ENCODE measurements at places on chromosomes 6 and 20. TPM values are rescaled to one million over a fixed set of nuclear protein-coding genes. Genes with fewer than 3 reads are reported as not detected.

- H3K4me3 ChIP-seq = no peak overlapping the region
- H3K27me3 ChIP-seq = no peaks in the 10 kb centered on the region
- DNase-seq = no peak
- H3K36me3 ChIP-seq = no peaks in the 10 kb centered on the region
- H3K27ac ChIP-seq = no peak overlapping the region
Measured at GRCh38 chr6:157831424-157832249, 8.6 kb downstream of the SNX9 start.

DNA sequence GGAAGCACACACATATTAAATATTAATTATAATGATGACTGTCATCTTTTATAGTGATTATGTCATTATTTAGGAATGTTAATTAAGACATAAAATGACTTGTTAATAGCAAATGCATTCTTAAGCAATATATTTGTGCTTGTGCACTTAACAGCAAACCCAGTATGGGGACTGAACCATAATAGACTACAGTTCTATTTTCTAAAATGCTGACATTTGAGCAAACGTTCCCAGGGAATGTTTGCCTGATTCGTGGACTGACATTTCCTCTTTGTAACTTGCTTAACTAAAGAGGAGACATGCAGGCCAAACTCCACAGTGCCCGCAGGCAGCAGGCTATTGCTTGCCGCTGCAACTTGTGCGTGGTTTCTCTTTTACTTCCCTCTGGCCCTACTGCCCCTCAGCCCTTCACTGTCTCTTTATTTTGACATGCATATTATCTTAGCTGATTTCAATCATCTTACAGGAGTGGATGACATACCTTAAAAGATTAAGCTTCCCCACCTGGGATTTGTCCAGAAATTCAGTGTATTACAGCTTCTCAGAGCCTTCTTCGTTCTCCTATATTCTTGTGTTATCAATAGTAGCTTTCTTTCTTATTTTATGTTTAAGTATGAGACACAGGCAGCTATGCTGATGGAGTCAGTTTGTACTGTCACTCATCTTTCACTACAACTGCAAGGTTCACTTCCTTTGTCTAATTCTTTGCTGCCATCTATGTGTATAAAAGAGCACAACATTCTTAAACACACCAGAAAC, 141.5 kb downstream of the GMDS start:
- DNase-seq = no peak
- no peaks in the 10 kb centered on the region for H3K27me3 ChIP-seq
- peaks cover 5% of the 10 kb centered on the region for H3K36me3 ChIP-seq
- peak overlapping the region; percentile 66 for H3K27ac ChIP-seq
- peaks cover 8% of the 10 kb centered on the region for H3K4me1 ChIP-seq
- H3K4me3 ChIP-seq = peak overlapping the region; percentile 54

DNA sequence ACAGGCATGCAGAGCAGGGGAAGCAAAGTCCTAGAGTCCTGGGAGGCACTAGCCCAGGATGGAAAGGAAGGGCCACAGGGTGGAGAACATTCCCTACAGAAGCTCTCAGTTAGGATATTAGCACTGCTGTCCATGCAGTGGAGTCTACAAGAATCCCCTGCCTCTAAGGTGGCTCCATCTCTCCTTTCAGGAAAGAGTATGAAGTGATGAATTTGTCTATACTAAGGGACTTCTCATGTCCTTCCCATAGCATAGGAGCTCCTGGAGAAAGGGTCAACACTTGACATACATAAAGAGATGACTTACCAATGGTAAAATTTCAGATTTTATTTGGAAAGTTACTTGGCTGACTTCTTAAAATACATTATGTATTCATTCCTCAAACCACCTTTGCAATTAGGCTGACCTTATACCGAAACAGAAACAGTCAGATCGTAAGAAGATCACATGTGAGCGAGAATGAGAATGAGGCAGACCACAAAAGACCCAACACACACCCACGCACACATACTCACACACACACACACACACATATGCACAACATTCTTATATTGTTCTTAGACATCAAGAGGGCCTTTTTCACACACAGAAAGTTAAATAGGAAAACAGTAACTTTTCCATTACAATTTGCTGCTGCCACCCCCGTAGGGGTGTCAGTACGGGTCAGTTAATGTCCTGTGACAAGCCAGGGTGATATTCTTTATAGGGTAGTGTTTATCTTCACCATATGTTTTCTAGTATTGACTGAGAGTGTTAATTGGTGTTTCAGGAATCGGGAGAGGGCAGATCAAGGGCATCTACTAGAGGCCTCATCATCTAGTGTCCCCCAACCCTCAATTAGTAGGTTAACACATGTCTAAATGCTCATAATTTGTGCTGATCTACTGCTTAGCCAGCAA, 159.4 kb downstream of the FAXC start:
- H3K36me3 ChIP-seq = no peaks in the 10 kb centered on the region
- H3K4me1 ChIP-seq = no peaks in the 10 kb centered on the region
- no peak overlapping the region for H3K4me3 ChIP-seq
- no peak for DNase-seq
- H3K27ac ChIP-seq = no peak overlapping the region

The ANKRD66 gene
- not detected for total RNA-seq

DNA sequence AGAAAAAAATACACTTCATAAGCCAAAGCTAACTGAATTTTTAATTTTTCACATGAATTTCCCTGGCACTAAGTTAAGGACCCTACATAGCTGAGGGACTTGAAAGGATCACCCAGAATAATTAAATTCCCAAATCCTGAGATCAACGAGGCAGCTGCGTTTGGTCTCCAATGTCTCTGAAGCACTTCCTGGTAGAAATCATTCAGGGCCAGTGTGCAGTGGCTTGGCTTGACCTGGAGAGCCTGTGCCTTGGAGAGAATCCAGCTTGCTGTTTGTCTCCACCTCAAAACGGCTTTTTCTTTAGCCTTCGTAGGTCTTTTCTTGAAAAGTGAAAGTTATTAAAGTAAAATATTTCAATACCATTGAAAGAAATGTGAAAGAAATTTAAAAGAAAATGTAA, 92.4 kb downstream of the SMOC2 start:
- H3K36me3 ChIP-seq = no peaks in the 10 kb centered on the region
- H3K4me1 ChIP-seq = no peaks in the 10 kb centered on the region
- no peak overlapping the region for H3K4me3 ChIP-seq
- no peaks in the 10 kb centered on the region for H3K27me3 ChIP-seq
- DNase-seq = no peak
- no peak overlapping the region for H3K27ac ChIP-seq

DNA sequence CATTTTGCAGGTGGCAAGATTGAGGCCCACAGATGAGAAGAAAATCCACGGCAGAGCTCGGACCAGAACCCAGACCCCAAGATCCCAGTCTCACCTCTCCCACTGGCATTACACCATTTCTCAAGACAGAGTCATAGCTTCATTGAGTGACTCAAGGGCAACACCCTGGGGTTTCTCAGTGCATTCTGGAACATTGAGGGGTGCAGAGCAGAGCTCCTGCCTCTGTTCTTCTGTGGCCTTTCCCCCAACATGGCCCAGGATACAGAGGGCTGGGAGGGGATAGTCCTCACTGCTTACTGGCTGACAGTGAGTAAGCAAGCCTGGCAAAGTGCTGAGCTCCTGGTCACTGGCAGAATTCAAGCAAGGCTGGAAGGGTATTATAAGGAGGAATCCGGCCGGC, 74.0 kb downstream of the MDGA1 start:
- no peak overlapping the region for H3K4me3 ChIP-seq
- no peak for DNase-seq
- H3K27ac ChIP-seq = no peak overlapping the region
- peaks cover 23% of the 10 kb centered on the region for H3K27me3 ChIP-seq
- H3K4me1 ChIP-seq = peaks cover 33% of the 10 kb centered on the region

The GPLD1 gene
- 3.5 TPM for total RNA-seq

GRCh38 chr6:126618639-126619343, 278.9 kb downstream of the CENPW start:
- no peaks in the 10 kb centered on the region for H3K27me3 ChIP-seq
- no peaks in the 10 kb centered on the region for H3K36me3 ChIP-seq
- H3K4me3 ChIP-seq = no peak overlapping the region

DNA sequence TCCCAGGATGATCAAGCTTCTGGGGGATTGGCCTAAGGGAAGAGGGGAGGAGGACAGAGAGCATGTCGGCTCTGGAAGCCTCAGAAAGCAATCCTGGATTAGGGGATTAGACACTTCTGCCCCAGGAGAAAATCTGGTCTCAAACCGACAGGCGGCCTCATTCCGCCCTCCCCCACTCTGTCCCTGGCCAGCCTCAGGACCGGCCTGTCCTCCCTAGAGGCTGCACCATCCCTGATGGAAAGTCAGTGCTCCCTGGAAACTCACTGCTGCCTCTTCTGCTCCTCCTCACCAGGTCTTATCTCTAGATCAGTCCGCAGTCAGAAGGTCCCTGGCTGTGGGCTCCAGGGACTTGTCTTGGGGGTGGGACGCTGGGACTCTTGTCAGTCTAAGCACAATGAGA, 905 bp upstream of the SLC12A5 start:
- peaks cover 6% of the 10 kb centered on the region for H3K4me1 ChIP-seq
- no peak for DNase-seq
- H3K4me3 ChIP-seq = no peak overlapping the region
- H3K36me3 ChIP-seq = no peaks in the 10 kb centered on the region

- H3K27ac ChIP-seq = no peak overlapping the region
- H3K4me1 ChIP-seq = no peaks in the 10 kb centered on the region
- H3K27me3 ChIP-seq = no peaks in the 10 kb centered on the region
Measured at GRCh38 chr6:151299011-151299410, 59.2 kb downstream of the AKAP12 start.

The AVP gene
- not detected for total RNA-seq

DNA sequence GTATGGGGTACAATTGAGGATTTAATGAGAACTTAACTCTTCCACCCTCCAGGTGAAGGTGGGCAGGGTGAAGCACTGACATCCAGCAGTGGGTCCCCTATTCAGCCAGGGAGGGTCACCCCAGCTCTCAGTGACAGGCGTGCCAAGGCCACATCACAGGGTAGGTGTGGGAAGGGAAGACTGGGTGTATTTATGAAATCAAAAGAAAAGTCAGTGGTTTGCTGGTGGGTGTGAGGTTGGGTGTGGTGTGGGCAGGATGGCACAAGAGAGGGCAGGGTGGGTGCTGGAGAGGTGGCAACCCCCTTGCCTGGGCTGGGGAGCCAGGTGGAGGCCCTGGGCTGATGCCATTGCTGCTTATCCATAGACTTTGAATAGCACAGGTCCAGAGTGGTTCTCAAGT, 16.6 kb downstream of the SYNDIG1 start:
- H3K27me3 ChIP-seq = no peaks in the 10 kb centered on the region
- H3K36me3 ChIP-seq = no peaks in the 10 kb centered on the region
- H3K4me3 ChIP-seq = no peak overlapping the region
- no peak overlapping the region for H3K27ac ChIP-seq
- DNase-seq = no peak

The SIRPA gene
- total RNA-seq = 28.3 TPM

DNA sequence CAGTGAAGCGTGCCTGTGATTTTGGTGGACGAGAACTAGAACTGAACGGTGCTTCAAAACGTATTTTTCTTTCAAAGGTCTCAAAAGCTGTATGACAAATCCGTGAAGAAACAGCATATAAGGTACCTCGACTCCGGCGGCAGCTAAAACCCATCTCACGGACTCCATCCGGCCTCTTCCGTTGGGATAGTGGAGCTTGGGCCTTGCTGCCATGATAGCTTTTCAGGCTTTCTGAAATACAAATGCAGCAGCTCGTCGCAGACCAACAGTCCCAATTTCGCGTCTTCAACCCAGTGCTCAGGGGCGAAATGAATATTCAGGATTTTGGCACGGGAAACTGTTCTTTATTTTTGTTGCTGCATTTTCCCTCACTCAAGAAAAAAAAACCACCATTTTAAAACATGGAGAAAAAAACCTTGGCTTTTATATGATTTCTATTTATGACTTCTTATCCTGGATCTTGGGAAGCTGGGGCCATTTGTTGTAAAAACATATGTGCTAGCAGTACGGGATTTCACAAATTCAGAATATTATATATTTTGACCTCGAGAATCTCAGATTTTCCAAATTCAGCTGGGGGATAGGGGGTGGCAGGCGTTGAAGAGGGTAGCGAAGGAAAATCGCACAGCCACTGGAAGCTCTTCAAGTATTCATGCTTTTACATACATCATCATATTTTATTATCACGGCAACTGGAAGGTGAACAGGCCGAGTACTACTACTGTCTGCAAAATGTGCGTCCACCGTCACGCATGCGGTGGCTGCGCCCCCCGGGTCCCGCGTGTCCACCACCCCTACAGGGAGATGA, 849 bp downstream of the GSTA4 start:
- peaks cover 7% of the 10 kb centered on the region for H3K27me3 ChIP-seq
- peaks cover 28% of the 10 kb centered on the region for H3K36me3 ChIP-seq
- H3K4me1 ChIP-seq = peaks cover 31% of the 10 kb centered on the region
- peak overlapping the region; percentile 88 for H3K27ac ChIP-seq
- H3K4me3 ChIP-seq = peak overlapping the region; percentile 84

DNA sequence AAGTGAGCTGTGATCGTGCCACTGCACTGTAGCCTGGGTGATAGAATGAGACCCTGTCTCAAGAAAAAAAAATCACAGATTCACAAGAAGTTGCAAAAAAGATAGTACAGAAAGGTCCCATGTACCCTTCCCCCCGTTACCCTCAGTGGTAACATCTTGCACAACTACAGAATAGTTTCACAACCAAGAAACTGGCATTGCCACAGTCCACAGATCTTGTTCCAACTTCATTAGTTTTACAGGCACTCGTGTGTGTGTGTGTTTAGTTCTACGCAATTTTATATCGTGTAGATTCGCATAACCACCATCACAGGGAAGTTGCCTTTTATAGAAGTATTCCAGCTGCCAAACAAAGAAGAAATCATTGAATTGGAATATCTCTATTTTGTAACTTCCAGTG, 19.1 kb downstream of the SPATA2 start:
- no peak for DNase-seq
- no peaks in the 10 kb centered on the region for H3K27me3 ChIP-seq
- H3K4me1 ChIP-seq = no peaks in the 10 kb centered on the region
- H3K36me3 ChIP-seq = peaks cover 5% of the 10 kb centered on the region

The HLA-DOA gene
- 1.7 TPM for total RNA-seq

DNA sequence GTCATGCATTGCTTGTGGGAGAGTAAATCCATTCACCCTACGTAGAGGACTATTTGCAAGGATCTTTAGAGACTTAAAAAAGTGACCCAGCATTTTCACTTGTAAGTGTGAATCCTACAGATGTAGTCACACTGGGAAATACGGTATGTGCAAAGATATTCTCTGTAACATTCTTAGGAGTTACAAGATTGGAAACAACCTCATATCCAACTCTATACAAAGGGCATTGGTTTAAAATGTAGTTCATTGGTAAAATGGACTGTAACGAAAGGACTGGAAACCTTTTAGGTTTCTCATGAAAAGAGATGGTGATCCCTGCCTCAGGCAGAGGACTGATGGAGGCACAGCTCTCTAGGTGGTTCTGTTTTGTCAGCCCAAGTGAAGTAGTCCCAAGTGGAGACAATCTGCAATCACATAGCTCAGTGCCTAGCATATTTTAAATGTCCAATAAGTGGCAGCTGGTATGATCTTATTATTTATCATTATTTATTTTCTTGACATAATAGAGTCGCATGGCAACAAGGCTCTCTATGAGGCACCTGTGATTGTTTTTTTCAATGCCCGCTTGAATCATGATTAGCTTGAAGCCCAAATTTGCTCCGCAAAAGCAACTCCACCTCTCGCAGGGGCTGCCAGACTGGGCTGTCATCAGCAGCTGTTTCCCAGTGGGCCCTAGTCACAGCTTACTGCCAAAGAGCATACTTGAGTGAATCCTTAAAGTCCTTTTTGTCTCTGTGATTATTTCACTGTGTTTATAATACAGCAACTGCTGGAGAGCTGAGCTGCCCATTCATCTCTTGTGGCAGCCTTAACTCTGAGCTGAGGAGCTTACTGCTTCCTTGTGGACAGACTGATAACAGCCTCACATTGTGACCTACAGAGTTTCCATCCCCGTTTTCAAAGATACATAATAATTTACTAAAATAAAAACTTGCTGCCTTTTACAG, 19.8 kb upstream of the ENPP1 start:
- no peak overlapping the region for H3K27ac ChIP-seq
- no peaks in the 10 kb centered on the region for H3K4me1 ChIP-seq
- no peak for DNase-seq
- no peak overlapping the region for H3K4me3 ChIP-seq

All from Calu3 (cell line).